ENCODE measurements at places on chromosomes 13 and 19.

- no peak for DNase-seq
Measured at GRCh38 chr19:38022791-38023670, 116.0 kb downstream of the SIPA1L3 start.

GRCh38 chr13:62482351-62482750 lies 1066.7 kb upstream of the PCDH20 start:
- DNase-seq: no peak

DNA sequence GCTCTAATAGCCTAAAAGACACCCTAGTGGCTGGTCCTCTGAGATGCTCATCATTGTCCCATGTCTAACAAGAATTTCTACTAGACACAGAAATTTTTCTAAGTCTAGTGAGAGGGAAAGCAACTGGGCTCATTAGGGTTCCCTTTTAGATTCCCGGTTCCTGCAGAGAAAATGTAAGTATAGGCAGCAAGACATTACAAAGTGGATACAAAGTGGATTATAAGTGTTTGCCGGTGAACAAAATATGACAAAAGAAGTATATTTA lies 20.8 kb upstream of the TMTC4 start:
- DNase-seq: no peak

DNA sequence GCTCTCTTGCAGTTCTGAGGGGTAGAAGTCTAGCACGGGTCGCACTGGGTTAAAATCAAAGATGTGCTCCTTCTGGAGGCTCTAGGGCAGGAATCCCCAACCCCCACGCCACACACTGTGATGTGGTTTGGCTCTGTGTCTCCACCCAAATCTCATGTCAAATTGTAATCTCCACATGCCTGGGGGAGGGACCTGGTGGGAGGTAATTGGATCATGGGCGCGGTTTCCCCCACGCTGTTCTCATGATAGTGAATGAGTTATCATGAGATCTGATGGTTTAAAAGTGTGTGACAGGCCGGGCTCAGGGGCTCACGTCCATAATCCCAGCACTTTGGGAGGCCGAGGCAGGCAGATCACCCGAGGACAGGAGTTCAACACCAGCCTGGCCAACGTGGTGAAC lies 26.6 kb upstream of the CALM3 start:
- no peak for DNase-seq

GRCh38 chr13:40485611-40486517 lies 180.6 kb downstream of the FOXO1 start:
- no peak for DNase-seq

- no peak for DNase-seq
Measured at GRCh38 chr19:33255781-33256180, 30.1 kb upstream of the SLC7A10 start.

DNA sequence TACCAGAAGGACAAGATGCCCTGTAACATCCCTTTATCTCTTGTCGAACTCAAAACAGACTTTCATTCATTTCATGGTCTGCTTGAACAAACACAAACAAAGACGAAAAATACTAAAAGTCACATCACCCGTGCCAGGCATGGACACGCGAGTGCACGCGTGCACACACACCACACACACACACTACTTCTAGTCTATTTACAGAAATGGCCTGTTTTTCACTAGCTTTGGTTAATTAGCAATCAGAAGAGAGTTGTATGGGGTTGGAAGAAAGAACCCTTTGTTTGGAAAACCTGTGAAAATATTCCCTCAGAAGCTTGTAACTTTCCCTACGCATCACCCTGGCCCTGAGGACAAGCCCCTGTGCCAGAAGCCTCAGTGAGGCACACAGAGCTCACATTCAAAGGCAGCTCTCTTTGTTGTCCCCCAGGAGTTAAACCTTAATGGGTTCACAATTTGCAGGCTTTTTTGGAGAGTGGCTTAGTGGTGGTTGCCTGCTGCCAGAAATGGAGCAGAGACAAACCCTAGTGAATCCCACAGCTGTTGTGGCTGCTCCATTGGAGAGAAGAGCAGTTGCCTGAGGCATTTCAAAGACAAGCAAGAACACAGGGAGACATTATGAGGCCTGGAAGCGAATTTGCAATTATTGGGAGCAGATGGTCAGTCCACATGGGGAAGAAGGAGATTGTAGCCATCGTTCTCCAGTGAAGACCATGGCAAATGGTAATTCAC lies 55.9 kb downstream of the STARD13 start:
- no peak for DNase-seq

DNA sequence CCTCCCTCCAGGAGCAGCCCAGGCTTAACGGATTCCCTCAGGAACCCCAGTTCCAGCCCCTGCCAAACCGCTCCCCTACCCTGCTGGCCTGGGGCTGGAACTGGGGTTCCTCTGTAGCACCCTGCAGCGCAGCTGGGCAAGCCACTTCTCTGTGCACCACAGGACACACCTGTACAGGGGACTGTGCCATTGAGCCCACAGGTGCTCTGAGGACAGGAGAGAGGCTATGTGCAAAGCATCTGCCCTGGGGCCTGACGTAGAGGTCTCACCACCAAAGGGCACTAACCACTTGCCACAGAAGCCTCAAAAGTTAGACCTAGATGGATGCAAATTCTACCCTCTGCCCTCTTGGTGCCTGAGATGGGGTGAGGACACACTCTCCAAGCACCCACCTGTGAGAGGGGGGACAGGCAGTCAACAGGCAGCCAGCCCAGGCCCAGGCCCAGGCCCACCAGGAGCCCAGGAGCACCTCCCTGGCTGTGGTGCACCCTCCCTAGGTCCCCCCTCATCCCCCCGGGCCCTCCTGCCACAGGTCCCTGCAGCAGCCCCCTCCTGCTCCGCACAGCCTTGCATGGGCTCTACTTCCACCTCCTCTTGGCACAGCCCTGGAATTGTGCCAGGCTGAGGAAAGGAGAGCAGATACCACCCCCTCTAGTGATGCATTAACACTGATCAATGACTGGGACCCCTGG lies 27.6 kb upstream of the SLC35E1 start:
- DNase-seq: no peak

DNA sequence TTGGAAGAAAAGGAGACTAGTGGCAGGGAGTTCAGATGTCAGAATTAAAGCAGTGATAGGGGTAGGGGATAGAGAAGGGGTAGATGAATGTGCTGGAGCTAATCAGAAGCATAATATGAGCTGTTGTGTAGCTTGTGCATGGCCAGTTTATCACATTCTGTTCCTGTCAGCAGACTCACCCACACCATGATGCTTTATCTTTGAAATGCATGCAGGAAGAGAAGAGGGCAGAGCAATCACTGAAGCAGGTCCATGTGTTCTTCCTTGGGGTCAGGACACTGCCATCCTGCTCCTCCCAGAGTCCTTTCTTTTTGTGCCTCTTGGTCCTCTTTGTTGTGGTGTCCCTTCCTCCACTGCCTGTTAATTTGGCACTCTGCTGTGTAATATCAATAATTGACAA lies 5.8 kb downstream of the CHAMP1 start:
- DNase-seq: no peak

GRCh38 chr13:62418376-62418775 lies 1002.7 kb upstream of the PCDH20 start:
- DNase-seq: no peak

GRCh38 chr19:46932346-46932745 lies 71.5 kb downstream of the ARHGAP35 start:
- DNase-seq: no peak

- DNase-seq: no peak
Measured at GRCh38 chr19:3112375-3113099, 18.4 kb downstream of the GNA11 start.

- DNase-seq: no peak
Measured at GRCh38 chr19:23913931-23914330, 755 bp upstream of the ZNF726 start.

All from NCI-H1436 (cell line).